ENCODE measurements at places on chromosomes 5 and 9. TPM values are rescaled to one million over a fixed set of nuclear protein-coding genes. Genes with fewer than 3 reads are reported as not detected.

TLX3 gene
- not detected for total RNA-seq

ENTREP1 gene
- 18.7 TPM for total RNA-seq

SMIM32 gene
- total RNA-seq: not detected

KIF4B gene
- total RNA-seq: not detected

PCDHB3 gene
- 1.4 TPM for total RNA-seq

PCDHA3 gene
- not detected for total RNA-seq

LRRTM2 gene
- not detected for total RNA-seq

OR1J2 gene
- not detected for total RNA-seq

NR2F1 gene
- 0.70 TPM for total RNA-seq

FGFR4 gene
- total RNA-seq: 2.3 TPM

GABBR2 gene
- 0.30 TPM for total RNA-seq

SGTB gene
- 4.7 TPM for total RNA-seq

ST8SIA4 gene
- 2.9 TPM for total RNA-seq

SPATA31A3 gene
- total RNA-seq: not detected

ACOT12 gene
- total RNA-seq: not detected

PDE6A gene
- 0.08 TPM for total RNA-seq

SPINK6 gene
- not detected for total RNA-seq

CD274 gene
- total RNA-seq: 9.0 TPM

FRMD3 gene
- total RNA-seq: 93.2 TPM

RCL1 gene
- total RNA-seq: 4.5 TPM

CYLC2 gene
- total RNA-seq: not detected

PCDHAC1 gene
- total RNA-seq: 0.13 TPM

TMEM174 gene
- total RNA-seq: not detected

IRX1 gene
- 0.65 TPM for total RNA-seq

SPATA31E1 gene
- total RNA-seq: not detected

TSLP gene
- total RNA-seq: 4.5 TPM

C9orf153 gene
- 0.22 TPM for total RNA-seq

CERCAM gene
- 7.2 TPM for total RNA-seq

PDE8B gene
- 0.62 TPM for total RNA-seq

All from Right ventricle myocardium superior (tissue), 1 donor.